ENCODE measurements at places on chromosomes 3 and 15.

GRCh38 chr3:97910931-97911351 lies 61.3 kb downstream of the RIOX2 start:
- DNase-seq: peak; percentile 30

GRCh38 chr15:38867556-38867955 lies 302.9 kb upstream of the RASGRP1 start:
- no peak for DNase-seq

GRCh38 chr3:190384309-190384756 lies 3.6 kb upstream of the CLDN16 start:
- DNase-seq: peak; percentile 48

- no peak for DNase-seq
Measured at GRCh38 chr3:43997788-43998369, 243.8 kb upstream of the TOPAZ1 start.

DNA sequence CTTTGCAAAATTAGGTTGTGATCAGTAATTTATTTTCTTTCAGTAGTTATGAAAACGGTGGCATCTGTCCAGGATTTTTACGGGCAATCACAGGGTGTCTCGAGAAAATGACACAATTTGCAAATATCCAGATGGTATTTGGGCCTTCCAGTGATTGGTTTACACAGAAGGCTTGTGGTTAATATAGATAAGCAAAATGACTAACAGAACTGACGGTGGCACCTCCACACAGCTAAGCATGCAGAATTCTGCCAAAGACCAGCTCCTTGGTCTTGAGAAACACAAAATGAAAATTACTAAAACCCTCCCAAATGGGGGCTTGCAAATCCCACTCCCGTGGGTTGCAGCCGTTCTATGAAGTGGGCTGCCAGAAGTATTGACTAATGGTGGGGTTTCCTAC lies 5.5 kb downstream of the ARHGEF3 start:
- peak; percentile 26 for DNase-seq

DNA sequence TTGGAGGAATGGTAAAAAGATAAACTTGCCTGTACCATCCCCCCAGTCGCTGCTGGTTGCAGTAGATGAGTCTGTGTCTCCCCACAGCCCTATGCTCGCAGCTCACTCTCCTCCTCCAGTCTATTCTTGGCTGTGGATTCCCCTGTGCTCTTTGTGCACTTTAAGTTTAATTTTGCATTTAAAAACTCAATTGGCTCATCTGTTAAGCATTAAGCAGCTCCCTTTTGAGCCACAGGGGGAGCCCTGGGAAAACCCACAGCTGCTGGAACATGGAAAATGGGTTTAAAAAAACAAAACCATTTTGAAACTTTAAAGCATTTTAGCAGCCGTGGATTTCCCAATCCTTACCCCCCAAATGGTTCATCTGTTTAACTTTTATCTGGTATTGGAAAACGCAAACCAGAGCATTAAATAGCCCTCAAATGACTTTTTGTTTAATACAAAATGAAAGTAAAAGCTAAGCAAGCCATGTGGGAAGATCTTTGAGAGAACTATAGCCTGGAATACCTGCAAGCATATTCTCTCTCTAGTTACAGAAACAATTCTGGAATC lies 536.9 kb downstream of the ZIC1 start:
- no peak for DNase-seq

GRCh38 chr15:65258375-65259262 lies 28.1 kb downstream of the PARP16 start:
- no peak for DNase-seq

GRCh38 chr15:70258369-70259027 lies 160.8 kb upstream of the TLE3 start:
- DNase-seq: peak; percentile 88

DNA sequence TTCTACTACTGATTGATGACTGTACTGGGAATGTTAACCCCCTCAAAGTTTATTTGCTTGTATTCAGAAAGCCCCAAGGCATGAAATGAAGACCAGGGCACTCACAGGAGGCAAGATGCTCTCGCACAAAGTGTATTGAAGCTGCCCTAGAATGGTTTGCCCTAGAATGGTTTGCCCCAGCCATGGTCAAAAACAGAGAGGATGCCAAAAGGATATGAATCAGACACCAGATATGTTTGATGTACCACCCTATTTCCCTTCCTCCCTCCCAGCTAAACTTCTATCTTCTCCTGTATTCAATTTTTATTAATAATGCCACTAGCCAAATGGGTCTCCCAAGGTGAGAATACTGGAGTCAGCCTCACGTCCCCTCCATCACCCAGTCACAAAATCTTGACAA lies 101.3 kb downstream of the TMCO5A start:
- no peak for DNase-seq

- DNase-seq: no peak
Measured at GRCh38 chr3:4996223-4996765, 17.1 kb downstream of the BHLHE40 start.

DNA sequence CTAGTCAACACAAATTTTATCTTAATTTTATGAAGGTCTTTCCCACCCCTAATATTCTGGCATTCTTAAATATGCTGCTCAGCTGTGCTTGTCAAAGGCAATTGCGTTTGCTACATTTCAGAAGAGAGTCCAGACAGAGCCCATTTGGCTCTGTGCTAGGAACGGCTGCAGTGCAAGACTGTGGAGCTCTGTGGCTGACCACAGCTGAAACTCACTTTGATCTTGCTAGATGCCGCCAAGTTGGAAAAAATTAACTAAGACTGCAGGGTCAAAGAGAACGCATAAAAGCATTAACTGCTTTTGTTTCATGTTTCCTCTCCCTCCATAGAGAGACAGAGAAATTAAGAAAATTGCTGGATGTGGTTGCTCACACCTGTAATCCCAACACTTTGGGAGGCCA lies 7.6 kb upstream of the PPP1R2 start:
- no peak for DNase-seq

DNA sequence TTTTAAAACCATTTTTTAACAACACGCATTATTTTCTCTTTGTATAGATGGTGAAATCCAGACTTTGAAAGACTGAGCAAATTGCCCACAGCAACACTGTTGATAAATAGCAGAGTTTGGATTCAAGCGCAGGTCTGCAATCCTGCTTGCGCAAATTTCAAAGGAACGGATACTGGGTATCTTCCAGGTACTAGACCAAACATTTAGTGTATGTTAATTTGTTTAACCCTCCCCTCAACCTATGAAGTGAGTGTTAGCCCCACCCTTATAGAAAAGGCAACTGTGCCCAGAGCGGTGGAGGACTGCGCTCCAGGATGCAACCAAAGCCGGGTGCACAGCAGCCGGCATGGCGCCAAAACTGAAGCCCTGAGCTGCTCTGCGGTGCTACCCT lies 103.8 kb downstream of the CPN2 start:
- no peak for DNase-seq

GRCh38 chr3:69011096-69011730 lies 2.3 kb downstream of the EOGT start:
- peak; percentile 59 for DNase-seq

DNA sequence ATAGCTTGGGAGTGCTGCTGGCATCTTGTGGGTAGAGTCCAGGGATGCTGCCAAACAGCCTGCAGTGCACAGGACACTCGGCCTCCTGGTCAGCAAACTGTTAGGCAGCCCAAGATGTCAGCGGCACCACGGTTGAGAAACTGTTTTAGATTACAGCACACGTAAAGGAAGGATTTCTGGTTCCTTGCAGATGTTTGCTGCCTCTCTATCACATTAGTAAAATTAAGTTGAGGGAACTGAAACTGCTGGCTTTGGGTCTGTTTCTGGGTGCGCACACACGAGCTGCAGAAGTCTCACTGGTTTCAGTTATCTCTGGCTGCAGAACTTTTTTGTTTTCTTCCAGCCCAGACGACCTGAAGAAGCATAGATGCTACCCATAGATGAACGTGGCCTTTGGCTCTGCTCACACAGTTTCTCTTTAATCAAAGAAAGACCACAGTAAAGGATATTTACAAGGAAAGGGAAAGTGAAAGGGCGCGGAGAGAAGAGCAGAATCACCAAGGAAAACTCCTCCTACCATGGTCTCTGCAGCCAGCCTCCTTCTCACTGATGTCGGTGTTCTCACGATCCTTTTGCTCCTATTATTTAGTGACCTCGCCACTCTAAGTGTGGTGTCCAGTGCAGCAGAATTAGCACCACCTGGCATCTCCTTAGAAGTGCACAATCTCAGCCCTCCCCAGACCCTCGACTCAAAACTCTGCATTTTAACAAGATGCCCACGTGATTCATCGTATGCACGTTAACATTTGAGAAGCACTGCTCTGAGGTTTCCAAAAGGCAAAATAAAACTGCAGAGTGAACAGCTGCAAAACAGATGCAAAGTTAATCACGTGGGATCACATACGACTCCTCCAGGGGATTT lies 50.6 kb upstream of the AKAP13 start:
- peak; percentile 55 for DNase-seq

DNA sequence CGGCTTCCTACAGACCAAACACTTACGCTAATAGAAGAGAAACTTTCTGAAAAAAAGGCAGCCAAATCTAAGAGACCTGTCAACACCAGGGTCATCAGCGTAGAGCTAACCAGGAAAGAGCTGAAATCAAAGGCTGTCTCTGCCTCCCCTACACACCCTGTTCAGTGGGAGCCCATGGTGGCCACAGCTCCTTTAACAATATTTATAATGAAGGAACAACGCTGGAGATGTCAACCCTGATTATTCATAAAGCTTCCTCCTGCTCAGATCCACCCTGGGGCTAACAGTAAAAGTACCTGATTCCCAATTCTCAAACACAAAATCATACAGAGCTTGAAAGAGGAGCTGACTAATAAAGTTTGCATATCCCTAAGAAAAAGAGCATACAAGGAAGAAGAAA lies 133.7 kb downstream of the ANXA2 start:
- no peak for DNase-seq

DNA sequence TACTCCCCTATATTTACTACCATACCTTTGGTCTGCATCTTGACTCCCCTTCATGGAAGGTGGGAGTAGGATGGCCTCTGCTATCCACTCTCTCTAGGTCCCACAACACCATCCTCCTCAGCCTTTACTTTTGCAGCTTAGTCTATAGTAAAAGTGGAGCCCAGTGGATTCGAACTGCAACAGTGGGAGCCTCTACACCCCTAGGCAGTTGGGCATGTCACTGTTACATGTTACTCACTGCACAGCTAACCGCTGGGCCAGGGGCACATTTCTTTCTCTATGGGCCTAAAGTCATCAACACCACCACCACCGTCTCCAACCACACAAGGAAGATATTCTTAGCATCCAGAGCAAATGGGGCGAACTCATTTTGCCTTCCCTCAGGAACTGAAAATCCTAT lies 62.9 kb downstream of the KLF13 start:
- no peak for DNase-seq

GRCh38 chr3:151944356-151944755 lies 70.9 kb downstream of the SUCNR1 start:
- DNase-seq: no peak

DNA sequence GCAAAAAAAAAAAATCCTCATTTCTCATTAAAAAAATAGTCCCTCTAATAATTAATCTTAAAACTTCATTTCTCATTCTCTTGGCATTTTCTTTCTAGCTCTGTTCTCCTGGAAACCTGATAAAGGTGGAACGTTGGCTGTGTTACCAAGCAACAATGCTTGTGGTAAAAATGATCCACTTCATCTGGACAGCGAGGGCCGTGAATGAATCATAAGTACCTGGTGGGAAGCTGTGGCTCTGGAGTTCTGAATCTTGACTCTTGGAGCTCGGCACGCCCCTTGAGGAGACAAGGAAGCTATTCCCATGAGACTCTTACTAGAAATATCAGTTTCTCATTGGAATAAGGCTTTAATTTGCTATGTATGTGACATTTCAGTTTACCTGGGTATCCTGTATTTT lies 32.5 kb downstream of the BCL2L10 start:
- DNase-seq: no peak

- peak; percentile 4 for DNase-seq
Measured at GRCh38 chr3:51819709-51820406, 40.8 kb upstream of the IQCF6 start.

- DNase-seq: no peak
Measured at GRCh38 chr3:42115215-42115614, 24.1 kb downstream of the TRAK1 start.
